ENCODE measurements at places on chromosomes 11 and 22.

- no peak for DNase-seq
These were observed 79.1 kb downstream of the PHF21B start for GRCh38 chr22:44930711-44931035.

DNA sequence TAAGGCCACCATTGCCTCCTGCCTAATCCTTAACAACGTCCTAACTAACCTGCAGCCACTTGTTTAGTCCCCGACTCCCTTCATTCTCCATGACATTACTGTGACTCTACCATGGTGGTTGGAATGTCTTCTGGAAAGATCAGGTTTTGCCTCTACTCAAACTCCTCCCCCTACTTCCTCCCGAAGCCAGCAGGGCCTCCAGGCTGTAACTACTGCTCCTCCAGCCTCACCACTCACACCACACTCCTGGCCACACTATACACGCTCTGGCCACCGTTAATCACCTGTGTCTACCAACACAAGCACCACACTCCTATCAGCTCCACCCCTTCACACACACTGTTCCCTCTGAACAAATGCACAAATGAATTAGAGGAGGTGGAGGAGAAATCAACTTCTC, 69.2 kb downstream of the PACSIN2 start:
- no peak for DNase-seq

GRCh38 chr22:49672014-49672516, 155.6 kb downstream of the BRD1 start:
- no peak for DNase-seq

DNA sequence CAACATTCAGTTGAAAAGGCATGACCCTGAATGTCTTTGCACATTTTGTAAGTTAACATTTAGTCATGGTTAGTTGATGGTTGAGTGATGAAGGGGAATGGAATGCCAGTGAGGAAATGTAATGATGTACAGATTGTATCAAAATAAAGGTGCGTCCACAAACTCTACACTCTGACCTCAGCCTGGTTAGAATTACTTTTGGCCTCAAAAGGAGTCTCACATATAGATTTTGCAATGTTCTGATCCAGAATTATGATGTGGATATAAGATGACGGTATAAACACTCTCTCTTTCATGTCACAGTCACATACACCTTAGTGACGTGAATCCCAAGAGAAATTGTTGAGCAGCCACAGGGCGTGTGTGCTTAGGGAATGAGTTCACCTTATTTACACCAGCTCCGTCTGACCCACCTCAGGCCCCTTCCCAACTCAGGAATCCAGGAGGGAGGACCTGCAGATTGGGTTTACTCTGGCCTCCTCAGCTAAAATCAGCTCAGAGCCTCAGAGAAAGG, 100.1 kb downstream of the RDX start:
- no peak for DNase-seq

- DNase-seq = no peak
These were observed 28.1 kb downstream of the CAPN1 start for GRCh38 chr11:65209711-65210360.

- DNase-seq = no peak
These were observed 98.3 kb downstream of the PICALM start for GRCh38 chr11:85970593-85970992.

GRCh38 chr11:27459191-27459590, 13.4 kb downstream of the LGR4 start:
- no peak for DNase-seq

GRCh38 chr11:47857892-47858543, 9.9 kb upstream of the NUP160 start:
- no peak for DNase-seq

- no peak for DNase-seq
These were observed 39.0 kb downstream of the MYH9 start for GRCh38 chr22:36348760-36349159.

GRCh38 chr22:50085211-50085972, at the start of gene MLC1:
Gene MLC1 (minus strand): TSS chr22:50085426. CDS start chr22:50084902, 524 bp downstream.
- no peak for DNase-seq

DNA sequence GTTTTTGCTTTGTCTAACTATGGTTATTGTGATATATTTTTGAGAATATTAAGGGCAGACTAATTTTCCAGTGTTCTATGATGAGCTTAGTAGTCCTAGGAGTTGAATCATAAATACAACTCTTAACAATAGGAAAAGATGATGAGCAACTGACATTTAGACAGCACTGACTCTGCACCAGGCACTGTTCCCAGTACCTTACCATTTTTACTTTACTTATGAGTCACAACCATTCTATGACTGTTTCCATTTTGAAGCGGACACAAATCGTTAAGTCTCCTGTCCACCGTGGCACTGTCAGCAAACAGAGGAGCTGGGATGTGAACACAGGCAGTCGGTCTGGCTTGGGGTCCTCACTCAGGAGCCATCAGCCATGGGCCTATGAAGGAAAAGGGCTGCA, 3.4 kb upstream of the SCGB2A2 start:
- DNase-seq = no peak

- DNase-seq = no peak
These were observed 8.0 kb downstream of the NEAT1 start for GRCh38 chr11:65430406-65431217.

DNA sequence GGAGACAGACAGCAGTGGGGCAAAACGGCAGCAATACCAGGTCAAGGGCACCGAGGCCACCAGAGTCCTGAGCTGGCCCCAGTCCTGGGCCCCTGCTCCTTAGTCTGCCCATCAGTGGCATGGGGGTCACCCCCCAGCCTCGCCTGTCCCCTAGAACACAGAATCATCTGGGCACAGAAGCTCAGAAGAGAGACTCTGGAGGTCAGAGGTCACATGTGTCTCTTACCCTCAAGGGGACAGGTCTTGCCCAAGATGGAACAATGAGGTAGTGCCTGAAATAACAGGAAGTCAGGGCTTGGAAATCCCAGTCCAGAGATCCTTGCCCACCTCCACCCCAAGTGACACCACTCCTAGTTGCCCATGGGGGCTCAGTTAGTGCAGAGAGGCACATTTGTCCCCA, 20.6 kb downstream of the PDE2A start:
- DNase-seq = no peak

DNA sequence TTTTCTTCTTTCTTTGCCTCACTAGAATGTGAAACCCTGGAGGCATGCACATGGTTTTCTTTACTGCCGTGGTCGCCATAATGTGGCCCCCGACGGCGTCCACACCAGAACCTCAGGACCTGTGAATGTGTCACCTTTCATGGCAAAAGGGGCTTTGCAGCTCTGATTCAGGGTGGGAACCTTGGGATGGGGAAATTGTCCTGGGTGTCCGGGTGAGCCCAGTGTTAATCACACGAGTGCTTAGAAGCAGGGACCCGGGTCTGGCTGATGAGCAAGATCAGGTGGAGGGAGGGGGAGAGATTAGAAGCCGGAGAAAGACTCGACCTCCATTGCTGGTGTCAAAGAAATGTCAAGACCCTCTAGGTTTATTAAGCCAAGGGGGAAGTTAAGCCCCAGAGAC, 74.7 kb upstream of the SHISAL1 start:
- DNase-seq = no peak

DNA sequence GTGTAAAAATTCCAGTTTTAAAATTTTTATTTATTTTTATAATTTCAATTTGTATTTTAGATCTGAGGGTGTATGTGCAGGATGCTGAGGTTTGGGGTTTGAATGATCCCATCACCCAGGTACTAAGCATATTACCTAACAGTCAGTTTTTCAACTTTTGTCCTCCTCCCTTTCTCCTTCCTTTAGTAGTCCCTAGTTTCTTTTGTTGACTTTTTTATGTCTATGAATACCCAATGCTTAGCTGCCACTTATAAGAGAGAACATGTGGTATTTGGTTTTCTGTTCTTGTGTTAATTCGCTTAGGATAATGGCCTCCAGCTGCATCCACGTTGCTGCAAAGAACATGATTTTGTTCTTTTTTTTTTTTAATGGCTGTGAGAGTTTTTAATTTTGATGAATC, 35.7 kb upstream of the UCP3 start:
- DNase-seq = no peak

- DNase-seq = no peak
These were observed 50.1 kb downstream of the MUC6 start for GRCh38 chr11:986270-986951.

- DNase-seq = no peak
These were observed 23.3 kb upstream of the WEE1 start for GRCh38 chr11:9550191-9550628.

DNA sequence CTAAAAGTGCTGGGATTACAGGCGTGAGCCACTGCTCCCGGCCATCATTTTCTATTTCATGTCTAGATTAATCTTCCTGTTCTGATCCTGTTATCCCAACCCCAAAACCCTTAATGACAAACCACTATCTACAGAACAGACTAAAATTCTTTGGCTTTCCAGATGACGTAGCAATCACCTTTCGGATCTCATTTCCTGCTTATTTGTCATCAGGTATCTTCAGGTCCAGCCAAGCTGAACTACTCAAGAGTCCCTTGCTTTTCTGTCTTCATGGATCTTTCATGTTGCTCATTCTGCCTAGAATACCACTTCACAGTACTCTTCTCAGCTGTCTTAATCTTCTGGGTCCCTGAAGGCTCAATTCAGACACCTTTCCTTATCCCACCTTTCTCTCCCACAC, 27.4 kb upstream of the IPO7 start:
- DNase-seq = no peak

- no peak for DNase-seq
These were observed 132.1 kb upstream of the BMAL1 start for GRCh38 chr11:13145461-13145860.

DNA sequence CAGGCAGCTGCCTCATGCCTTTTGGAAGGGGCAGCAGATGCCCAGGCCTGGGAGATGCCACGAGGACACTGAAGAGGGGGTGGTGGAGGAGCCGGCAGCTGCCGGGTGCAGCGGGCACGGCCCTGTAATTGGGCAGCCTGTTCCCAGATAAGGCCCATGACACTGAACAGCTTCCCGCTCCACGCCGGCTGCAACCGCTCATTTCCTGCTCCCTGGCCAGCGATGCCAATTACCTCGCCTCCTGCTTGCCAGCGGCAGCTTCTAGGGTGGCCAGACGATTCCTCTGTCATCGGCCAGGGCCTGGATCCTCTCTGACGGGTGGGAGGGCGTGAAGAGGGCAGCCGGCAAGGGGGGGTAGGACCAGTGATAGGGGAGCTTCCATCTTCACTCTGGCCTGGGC, 22.8 kb downstream of the FLRT1 start:
- DNase-seq = no peak

DNA sequence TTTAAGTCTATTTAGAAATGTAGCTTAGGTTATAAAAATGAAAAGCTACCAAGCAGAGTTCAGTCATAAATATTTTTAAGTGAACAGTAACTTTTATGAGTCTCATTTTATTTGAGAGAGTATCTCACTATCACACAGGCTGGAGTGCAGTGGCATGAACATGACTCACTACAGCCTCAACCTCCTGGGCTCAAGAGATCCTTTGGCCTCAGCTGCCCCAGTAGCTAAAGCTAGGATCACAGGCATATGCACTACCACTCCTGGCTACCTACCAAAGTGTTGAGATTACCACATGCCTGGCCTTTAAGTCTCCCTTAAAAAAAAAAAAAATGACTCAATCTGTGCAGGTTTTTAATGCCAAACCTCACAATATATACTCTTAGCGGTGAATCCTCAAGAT, 34.7 kb upstream of the CLNS1A start:
- no peak for DNase-seq

- DNase-seq = no peak
These were observed 214.1 kb downstream of the TBC1D22A start for GRCh38 chr22:46976598-46976997.

DNA sequence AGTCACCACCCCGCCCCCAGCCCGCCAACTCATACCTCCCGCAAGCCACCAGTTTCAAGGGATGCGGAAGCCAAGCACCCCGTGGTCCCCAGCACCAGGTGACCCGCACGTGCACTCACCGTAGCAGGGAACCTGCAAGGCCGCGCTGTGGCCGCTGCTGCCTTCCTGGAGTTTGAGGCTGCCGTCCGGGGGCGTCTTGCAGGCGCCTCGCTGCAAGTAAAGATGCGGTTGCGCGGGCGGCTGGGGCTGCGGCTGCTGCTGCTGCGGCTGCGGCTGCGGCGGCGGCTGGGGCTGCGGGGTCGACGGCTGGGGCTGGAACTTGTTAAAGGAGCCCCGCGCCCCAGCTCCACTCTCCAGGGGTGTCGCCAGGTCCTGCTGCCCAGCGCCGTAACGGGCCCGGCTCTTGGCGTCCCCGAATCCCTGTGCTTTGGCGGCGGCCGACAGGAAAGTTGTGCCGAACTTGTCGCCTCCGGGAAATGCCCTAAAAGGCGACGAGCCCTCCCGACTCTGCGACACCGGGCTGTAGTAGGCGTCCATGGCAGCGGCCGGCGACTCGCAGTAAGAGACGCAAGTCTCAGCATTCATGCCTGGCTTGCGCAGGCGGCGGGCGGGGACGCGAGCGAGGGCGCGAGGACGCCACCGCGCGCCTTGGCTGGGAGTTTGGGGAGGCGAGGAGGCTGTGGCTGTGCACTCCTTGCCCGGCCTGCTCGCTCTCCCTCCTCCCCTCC, at the start of gene ALX4:
TSS of gene ALX4 (minus strand) at position 662 of the 728 bp plus-strand sequence. CDS start at position 585, 77 bp downstream.
- DNase-seq = no peak

DNA sequence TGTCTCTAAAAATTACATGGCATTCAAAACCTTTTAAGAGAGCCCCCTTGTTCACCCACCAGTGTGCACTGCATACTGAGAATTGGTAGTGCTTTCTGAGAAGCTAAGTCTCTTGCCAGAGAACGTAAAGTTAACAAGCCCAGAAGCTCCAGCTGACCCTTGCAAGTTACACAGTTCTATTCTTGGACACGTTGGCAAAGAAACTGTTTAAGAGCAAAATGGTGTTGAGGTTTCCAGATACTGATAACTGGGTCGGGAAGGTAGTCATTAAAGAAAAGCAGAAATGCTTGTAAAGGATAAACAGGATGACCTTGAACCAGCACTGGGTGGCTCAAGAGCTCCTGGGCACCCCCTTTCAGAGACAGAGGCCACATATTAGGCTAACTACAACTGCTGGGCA, 284.8 kb downstream of the CADM1 start:
- no peak for DNase-seq

GRCh38 chr11:2444821-2445745, at the start of gene KCNQ1:
Gene KCNQ1 (plus strand): TSS chr11:2445008. CDS start chr11:2445099, 91 bp downstream.
- DNase-seq = no peak

- DNase-seq = no peak
These were observed 4.2 kb downstream of the GRAMD1B start for GRCh38 chr11:123434262-123434661.

DNA sequence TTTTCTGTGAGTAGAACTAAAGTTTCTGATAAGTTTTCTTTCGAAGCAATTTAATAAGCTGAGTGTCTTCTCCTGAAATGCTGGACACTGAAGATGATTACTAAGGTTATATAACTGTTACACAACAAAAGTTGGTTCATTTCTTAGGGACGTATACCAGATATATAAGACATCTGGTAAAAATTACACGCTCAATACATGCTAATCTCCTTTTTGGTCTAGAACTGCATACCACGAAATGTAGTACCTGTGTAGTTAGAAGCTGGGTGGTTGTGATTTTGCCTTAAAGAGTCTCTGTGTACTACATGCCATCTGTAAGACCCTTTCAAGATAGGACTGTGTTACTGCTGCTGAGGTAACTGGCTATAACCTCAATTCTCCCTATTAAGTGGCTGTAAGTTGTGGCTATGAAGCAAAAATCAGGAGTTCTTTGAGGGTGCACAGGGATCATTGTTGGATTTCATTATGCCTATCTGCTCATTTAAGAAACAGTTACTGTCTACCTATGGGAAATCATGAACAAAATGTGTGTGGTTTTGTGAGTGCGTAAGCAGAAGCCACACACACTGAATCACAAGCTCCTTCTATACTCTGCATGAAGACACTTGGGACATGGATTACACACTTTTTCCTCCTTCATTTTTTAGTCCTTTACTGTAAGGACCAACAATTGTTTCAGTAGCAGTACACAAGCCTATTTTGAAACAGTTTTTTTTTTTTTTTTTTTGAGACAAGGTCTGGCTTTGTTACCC, 195.9 kb downstream of the SWAP70 start:
- DNase-seq = no peak

GRCh38 chr11:47071341-47071740, 105.3 kb downstream of the ARFGAP2 start:
- DNase-seq = no peak
